ENCODE measurements at places on chromosomes 7 and 10. TPM values are rescaled to one million over a fixed set of nuclear protein-coding genes. Genes with fewer than 3 reads are reported as not detected.

PAX4 gene
- polyA plus RNA-seq, result not detected

DNA sequence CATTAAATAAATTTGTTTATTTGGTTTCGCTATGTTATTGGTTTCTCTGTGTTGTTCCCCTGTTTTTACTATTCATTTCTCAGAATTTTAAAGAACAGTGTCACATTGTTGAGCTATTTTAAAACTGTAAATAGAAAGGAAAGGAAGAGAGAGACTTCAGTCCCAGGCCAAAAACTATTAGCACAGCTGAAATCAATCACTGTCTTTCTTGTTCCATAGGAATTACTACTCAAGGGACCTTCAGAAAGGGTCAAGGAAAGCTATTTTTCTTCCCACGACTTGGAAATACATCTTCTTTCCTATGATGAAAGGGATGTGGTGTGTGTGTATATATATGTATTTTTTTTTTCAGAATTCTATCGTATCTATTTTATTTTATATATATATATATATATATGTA, 29.0 kb upstream of the GNAT3 start:
- DNase-seq, result no peak

- no peak for DNase-seq
Measured at GRCh38 chr7:22271311-22271710, 85.6 kb downstream of the RAPGEF5 start.

GRCh38 chr7:140062118-140062527, 628 bp downstream of the PARP12 start:
- no peak for DNase-seq

- no peak for DNase-seq
Measured at GRCh38 chr10:16470747-16471146, 33.9 kb downstream of the PTER start.

DNA sequence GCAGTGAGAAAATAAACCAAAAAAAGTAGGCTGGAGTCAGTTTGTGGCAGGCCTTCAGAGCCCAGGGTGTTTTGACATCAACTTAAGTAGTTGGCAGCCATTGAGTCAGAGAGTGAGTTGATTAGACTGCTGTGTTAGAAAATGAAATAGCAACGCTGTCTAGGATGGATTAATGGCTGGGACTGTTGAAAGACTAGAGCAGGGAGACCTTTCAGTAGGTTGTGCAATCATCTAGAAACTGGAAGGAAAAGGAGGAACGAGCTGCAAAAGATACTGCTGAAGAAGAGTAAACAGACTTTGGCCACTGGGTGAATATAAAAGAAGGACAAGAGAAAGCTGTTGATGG, 28.6 kb upstream of the TRIL start:
- peak; percentile 26 for DNase-seq

CPN1 gene
- not detected for polyA plus RNA-seq

SNCG gene
- 6.3 TPM for polyA plus RNA-seq

AGR2 gene
- not detected for polyA plus RNA-seq

SFRP4 gene
- polyA plus RNA-seq, result 0.16 TPM

DNA sequence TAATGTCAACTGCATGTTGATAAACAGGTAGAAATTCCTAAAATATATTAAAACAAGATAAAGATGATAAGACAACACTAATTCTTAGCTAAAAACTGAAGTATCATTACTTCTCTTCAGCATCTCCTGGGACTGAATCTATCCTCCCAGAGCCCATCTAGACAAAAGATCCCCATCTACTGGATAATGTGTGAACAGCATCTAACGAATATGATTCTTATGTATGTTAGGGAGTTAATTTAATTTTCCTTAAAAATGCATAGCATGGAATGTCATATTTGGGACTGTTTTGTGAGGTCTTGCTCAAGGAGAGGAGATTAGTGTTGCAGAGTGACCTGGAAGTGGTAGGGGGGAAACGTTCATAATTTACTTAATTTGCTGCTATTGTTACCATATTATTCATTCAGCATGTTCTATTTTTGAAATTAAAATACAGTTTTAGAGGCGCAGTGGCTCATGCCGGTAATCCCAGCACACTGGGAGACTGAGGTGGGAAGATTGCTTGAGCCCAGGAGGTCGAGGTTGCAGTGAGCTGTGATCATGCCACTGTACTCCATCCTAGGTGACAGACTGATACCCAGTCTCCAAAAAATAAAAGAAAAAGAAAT, 305.1 kb upstream of the CSTF2T start:
- no peak for DNase-seq

- DNase-seq, result no peak
Measured at GRCh38 chr10:87976101-87976743, 112.8 kb downstream of the PTEN start.

DNA sequence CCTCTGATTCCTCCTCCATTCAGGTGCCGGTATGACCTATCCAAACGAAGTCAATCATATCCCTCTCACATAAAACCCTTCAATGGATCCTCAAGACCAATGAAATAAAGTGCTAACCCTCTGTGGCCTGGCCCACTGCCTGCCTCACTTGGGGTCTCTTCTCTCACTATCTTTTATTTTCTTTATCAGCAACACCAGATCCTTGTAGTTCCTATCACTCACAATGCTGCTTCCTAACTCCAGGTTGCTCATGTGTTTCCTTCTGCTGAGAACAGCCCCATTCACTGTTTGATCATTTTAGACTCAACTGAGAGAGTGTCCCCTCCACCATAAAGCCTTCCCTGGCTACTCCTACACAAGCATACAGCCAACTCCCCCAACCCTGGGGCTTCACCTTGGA, 180.6 kb downstream of the DOCK4 start:
- DNase-seq, result no peak

GRCh38 chr10:72821606-72822005, 71.9 kb upstream of the OIT3 start:
- DNase-seq, result no peak

ANKRD30A gene
- not detected for polyA plus RNA-seq

Data from BJ (cell line).